ENCODE measurements at places on chromosomes 1 and 21. TPM values are rescaled to one million over a fixed set of nuclear protein-coding genes. Genes with fewer than 3 reads are reported as not detected.

SPRR2E gene
- polyA plus RNA-seq: not detected

GBP1 gene
- polyA plus RNA-seq: 2.4 TPM

ACTN2 gene
- polyA plus RNA-seq: 814 TPM

SCCPDH gene
- polyA plus RNA-seq: 88.0 TPM

FCGR1A gene
- polyA plus RNA-seq: 0.64 TPM

LIN28A gene
- polyA plus RNA-seq: 3.4 TPM

MRAP gene
- polyA plus RNA-seq: not detected

GRCh38 chr21:14589855-14590563 is 43.9 kb upstream of the SAMSN1 start:
- no peak for DNase-seq

GRCh38 chr1:245748240-245748639 is 593.5 kb downstream of the KIF26B start:
- no peak for DNase-seq

DNA sequence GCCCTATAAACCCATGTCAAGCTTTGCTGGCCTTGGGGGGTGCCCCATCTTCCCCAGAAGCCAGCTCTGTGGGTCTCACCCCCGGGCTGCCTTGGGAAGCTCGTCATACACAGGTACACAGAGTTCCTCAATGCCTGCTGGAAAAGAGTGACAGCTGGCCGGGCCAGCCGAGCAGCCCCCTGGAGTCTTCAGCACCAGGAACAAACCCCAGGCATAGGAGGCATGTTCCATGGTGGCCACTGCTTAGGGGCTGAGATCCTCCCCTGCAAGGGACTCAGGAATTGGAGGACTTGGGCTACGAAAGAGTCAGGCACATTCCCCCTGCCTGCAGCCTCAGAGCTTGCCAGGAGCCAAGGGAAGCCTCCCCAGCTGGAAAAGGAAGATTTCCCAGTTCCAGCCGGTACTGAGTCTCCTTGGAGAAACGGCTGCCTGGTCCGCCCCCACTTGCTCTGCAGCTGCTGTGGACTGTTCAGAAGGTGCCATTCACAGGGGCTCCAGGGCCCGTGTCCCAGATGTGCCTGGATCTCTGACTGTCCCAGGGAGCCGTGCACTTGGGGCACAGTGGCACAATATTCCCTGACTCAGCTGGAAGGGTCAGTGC is 89.5 kb downstream of the STUM start:
- no peak for DNase-seq

DNA sequence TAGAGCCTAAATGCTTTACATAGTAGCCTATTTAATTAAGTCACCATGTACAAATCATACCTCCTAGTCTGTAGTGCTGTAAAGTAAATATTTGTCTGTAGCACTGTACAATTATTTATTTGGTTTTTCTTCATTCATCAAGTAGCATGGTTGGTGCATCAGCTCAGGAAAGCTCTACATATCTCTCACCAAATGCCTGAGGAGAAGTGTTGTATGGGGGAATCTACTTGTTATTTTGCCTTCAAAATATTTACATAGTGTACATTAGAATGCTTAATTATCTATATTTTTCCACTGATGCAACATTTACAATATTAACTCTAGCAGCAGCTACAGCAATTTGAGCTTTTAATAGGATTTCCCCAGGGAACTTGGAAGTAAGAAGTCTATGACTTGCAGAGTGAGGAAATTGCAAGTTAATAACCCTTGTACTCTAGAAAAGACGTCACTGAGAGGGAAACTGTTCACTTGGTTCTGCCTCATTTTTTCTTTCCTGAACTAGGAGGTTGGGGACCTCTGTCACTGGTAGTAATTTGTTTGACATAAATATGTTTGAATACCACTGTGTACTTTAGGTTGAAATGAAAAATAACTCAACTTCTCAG is 207.4 kb downstream of the PDE4B start:
- no peak for DNase-seq

- no peak for DNase-seq
Observed at GRCh38 chr1:218068241-218068640, 216.9 kb upstream of the RRP15 start.

GRCh38 chr1:212753749-212754148 is 37.8 kb downstream of the NSL1 start:
- no peak for DNase-seq

DNA sequence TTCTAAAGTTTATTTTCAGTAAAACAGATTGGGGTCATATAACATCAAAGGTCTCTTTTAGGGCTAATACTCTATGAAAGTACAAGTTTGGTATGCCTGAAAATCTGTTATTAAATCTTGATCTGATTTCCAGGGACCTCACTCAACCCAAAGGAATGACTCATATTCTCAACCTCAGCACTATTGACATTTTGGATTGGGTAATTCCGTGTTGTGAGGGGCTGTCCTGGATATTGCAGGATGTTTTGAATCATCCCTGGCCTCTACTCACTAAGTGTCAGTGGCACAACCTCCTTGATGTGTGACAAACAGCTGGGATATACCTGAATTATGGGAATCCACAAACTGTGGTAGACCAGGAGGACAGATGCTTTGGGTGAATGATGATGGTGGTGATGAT is 51.5 kb upstream of the CYP2J2 start:
- no peak for DNase-seq

DNA sequence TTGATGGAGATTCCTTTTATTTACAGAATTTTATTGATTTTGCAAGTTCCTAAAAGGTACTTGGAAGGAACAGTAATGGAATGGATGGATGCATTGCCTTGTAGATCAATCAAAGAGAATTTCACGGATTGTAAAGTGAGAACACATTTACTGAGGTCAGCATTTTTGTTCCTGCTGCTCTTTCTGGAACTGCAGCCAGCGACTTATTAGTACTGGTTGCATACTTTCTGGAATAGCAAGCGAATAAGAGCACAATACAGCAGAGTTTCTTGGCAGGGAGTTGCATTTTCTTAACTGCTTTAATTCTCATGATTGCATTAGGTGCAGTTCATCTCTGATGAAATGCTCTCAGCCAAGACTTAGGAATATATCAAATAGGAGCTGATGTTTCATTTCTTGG is 106.1 kb upstream of the CHODL start:
- DNase-seq: no peak

DNA sequence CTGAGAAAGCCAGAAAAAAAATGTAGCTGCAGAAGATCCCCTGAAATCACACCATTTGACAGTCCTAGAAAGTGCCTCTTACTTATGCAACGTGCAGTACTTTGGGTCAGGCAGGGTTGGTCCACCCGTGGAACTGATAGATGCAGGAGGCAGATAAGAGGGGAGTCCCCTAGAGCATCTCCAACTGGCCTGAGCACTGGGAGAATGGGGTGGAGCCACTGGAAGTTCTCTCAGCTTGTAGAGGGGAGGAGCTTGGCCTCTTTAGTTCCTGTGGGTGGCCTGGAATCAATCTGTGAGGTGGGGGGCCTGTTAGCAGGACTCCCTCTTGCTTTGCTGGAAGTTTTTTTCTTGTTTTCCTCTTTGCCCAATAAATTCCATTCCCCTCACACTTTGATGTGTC is 335.7 kb upstream of the NCAM2 start:
- no peak for DNase-seq

DNA sequence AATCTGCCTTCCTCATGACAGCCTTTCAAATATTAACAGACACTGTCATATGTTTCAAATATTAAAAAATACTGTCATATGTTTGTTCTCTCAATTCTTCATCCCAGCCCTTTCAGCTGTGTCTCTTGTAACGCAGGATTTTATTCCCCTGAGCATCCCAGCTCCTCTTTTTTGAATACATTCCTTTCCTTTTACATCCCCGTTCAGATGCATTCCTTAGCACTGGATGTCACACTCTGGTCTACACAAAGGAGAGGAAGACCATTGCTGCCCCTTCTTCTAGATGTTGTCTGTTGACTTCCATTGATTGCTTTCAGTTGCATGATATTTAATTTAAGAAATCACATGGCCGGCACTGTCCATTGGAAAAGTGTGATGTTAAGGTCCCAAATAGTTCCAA is 117.4 kb upstream of the PAXBP1 start:
- DNase-seq: no peak

DNA sequence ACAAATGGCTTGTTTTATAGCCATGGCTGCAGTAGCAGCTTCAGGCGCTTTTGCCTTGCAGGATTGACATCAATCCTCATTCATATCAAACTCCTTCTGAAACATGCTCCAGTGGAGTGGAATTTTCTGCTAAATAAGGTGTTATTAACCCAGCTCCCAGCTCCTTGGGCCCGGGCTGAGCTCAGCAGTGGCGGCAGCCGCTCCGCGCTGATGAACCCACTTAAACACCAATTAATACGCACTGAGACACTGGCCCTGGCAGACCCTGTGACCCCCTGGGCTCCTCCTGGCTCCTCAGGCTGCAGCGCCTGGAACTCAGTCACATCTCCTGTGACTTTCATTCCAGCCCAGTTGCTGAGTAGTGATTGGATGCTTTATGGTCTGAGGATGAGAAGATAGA is 137.4 kb upstream of the GRIK3 start:
- no peak for DNase-seq

DNA sequence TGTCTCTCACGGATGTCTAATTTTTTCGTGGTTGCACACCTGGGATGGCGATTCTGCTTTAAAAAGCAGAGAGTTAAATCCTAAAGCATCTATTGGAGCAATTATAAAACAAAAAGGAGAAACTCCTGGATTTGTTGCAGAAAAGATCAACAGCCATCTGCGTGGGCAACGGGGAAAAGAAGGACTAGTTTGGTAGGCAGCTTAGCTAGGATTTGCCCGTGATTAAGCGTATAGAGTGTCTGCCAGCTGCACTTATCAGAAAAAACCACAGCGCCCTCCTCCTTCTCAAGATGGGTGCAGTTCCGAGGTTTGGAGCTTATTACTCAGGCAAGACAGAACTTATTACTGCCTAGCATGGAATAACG is 526 bp upstream of the SLC25A24 start:
- DNase-seq: peak; percentile 31

- DNase-seq: no peak
Observed at GRCh38 chr21:45699251-45699942, 55.9 kb downstream of the PCBP3 start.

- no peak for DNase-seq
Observed at GRCh38 chr1:61152469-61153105, 70.2 kb downstream of the NFIA start.

DNA sequence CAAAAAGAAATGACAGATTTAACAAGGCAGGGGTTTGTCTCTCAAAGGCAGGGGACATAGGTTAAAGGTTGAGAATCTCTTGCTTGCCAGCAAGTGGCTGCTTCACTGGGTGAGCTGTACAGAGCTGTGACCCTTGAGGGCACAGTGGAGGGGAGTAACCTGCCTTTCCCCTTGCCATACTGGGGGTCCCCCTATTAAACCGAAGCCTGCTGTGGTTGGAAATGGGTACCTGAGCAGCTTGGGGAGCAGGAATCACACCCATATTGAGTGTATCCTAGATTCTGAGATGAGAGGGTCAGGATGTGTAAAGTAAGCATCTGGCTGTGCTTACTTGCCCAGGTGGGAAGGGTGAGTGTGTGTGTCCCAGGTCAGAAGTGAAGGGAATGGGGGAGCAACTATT is 31.8 kb downstream of the WNT4 start:
- DNase-seq: no peak

DNA sequence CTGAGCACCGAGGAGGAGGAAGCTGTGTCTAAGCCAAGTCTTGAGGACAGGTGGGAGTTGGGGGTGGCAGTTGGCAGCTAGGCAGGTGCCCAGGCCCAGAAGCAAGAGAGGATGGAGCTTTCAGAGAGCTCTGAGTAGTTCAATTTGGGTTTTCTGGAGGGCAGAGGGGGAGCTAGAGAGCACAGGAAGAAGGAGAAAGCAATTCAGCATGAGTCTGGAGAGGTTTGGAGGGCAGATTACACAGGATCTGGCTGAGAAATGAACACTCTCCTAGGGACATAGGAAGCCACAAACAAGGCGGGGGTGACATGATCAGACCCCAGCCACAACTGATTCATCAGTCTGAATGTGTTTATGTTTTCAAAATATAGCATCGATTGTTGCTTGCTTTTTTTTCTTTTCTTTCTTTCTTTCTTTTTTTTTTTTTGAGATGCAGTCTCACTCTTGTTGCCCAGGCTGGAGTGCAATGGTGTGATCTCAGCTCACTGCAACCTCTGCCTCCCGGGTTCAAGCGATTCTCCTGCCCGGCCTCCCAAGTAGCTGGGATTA is 23.8 kb downstream of the PTPRF start:
- DNase-seq: peak; percentile 60

GRCh38 chr1:181335631-181336030 is 147.7 kb upstream of the CACNA1E start:
- no peak for DNase-seq

DNA sequence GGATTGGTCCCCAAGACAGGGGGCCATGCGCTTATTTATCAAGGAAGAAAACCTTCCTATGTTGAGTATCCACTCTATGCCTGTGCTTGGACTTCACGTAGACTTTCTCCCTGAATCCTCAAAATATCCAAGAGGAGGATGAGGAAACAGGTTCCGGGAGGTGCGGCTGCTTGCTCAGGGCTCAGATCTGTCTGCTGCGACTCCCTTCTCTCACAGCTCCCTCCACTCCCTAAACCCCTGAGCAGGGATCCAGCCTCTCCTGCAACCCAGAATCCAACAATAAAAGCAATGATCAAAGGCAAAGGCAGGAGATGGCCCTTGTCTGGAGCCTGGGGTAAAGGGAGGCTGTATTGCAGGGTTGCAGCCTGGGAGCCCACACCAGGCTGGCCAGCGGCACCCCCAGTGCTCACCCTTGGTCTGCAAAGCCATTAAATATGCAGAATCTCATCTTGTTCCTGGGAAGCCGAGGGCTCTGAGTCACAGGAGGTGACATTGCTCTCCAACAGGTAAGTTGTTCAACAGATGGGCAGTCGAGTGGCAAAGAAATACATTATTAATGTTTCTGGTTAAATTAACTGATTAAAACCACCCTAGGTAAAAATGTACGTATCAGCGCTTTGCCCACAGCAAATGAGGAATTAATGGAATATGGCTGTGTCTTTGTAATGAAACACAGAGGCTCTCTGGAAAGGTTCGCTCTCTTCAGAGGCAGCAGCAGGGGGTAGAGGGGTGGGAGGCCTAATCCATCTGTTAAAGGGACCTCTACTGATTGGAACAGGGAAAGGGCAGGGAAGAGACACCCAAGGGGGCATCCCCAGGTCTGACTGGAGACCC is 111.5 kb downstream of the GRIK3 start:
- no peak for DNase-seq

- no peak for DNase-seq
Observed at GRCh38 chr1:8002921-8003320, 23.2 kb downstream of the ERRFI1 start.

DNA sequence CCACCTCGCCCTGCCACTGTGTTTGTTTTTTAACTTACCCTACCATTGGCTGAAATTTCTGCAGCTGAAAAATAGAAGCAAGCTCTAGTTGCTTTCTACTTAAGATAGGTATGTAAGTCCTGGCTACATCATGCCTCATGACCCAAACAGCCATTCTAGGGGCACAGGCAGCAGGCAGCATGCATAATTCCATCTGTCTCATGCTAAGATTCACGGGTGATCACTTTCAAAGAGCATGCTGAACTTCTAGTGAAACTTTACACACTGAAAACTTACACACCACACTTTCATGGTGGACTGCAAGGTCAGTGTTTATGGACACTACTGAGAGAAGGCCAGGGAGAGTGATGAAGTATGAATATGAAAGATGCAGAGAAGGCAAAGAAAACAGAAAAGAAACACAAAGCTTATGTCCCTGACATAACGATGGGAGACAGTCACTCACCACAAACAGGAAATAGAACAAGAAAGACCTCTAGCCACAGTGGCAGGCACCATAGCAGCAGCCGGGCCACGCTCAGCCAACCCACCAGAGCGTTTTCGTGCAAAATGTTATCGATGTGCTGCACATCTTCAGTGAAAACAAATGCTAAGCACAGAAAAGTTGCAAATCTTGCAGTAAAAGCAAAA is 102.3 kb upstream of the TIAM1 start:
- DNase-seq: no peak
